Fibroblast of the aortic adventitia (primary cell): ENCODE measurements at places on chromosomes 13 and 19. TPM values are rescaled to one million over a fixed set of nuclear protein-coding genes. Genes with fewer than 3 reads are reported as not detected.

The ZNF728 gene
- total RNA-seq = not detected in 2 replicates

The TMEM150B gene
- total RNA-seq = not detected in 2 replicates

The CD70 gene
- 0.09 TPM in 1 of 2 replicates, not detected in the other for total RNA-seq

The RFPL4AL1 gene
- not detected in 2 replicates for total RNA-seq

The ZNF763 gene
- 0.27 and 3.4 TPM in 2 replicates for total RNA-seq

The METTL21C gene
- 1.8 TPM in 1 of 2 replicates, not detected in the other for total RNA-seq

The PPM1N gene
- 0.99 and 2.4 TPM in 2 replicates for total RNA-seq

GRCh38 chr13:73412933-73413332, 354.1 kb downstream of the KLF5 start:
- no peak for DNase-seq

GRCh38 chr13:113573065-113573464, 11.5 kb upstream of the TFDP1 start:
- no peak for DNase-seq

GRCh38 chr13:41496420-41497234, 39.3 kb downstream of the RGCC start:
- no peak for DNase-seq

DNA sequence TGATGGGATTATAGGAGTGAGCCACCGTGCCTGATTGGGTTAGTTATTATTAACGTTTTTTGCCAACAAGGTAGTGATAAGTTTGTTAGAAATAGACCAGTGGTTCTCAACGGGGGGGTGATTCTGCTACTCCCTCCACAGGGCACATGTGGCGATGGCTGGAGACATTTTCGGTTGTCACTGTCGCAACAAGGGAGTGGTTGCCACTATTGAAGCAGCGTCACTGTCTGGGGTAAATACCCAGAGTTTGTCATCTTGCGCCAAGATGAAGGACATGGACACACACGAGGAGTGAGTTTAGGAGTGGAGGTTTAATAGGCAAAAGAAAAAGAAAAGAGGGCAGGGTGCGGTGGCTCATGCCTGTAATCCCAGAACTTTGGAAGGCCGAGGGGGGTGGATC, 18.9 kb downstream of the ADGRE3 start:
- no peak for DNase-seq

GRCh38 chr19:34325181-34325580, 39.8 kb upstream of the GPI start:
- no peak for DNase-seq

GRCh38 chr19:45881082-45881908, 4.6 kb downstream of the IRF2BP1 start:
- DNase-seq = no peak

- DNase-seq = peak; percentile 73
Measured at GRCh38 chr13:97004096-97004876, 10.0 kb upstream of the OXGR1 start.

DNA sequence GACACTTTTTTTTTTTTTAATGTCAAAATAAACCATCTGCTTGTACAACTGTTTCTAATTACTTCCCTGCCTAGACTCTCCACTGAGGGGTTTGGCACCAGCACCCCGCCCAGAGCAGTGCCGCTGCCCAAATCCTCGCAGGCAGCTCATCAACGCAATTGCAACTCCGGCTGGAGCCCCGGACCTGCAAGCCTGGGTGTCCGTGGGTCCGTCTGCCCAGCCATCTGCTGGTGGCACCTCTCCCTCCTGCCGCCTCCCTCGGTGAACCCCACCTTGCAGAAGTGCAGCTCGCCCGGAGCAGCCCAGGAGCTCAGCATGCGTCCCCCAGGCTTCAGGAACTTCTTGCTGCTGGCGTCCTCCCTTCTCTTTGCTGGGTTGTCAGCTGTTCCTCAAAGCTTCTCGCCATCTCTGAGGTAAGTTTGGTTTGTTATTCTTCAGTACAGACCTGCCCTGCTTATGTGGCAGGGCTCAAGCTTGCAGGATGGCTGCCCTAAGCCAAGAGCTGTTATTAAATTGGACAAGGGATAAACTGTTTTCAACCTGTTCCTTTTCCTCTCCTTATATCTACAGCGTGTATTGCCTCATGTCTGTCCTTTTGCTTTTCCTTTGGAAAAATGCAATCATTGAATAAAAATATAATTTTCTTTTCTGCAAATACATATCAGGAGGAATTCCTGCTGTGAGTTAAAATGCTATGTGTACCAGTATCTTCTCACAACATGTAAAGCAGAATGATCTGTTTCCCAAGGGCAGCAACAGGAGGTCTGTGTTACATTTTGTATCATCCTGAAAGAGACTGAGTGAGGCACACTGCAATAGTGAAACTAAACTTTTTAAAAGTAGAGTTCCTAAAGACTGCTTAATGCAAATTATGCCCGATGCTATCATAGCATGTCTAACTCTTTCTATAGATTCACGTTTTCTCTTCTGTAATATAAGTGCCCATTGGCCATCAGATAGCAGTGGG, at the start of gene ITGBL1:
Gene ITGBL1, plus strand, starts transcription at position 157 of the 967 bp plus-strand sequence. Its CDS starts 159 bp downstream, at position 316.
- DNase-seq = peak; percentile 74

DNA sequence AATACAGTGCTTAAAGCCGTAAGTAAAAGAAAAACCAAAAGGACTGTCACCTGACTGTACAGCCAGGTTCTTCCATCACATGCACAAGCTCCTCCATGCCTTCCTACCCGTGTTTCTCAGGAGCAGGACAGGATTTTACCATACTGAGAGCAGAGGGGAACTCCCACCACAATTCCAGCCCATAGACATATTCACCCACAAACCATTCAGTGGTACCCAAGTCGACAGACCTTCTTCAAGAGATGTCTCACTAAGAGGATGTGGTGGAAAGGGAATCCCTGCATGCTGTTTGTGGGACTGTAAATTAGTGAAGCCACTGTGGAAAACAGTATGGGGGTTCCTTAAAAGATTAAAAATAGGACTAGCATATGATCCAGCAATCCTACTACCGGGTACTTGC, 66.9 kb upstream of the DOCK9 start:
- no peak for DNase-seq

GRCh38 chr13:111484141-111484925, 163.9 kb downstream of the TEX29 start:
- no peak for DNase-seq

DNA sequence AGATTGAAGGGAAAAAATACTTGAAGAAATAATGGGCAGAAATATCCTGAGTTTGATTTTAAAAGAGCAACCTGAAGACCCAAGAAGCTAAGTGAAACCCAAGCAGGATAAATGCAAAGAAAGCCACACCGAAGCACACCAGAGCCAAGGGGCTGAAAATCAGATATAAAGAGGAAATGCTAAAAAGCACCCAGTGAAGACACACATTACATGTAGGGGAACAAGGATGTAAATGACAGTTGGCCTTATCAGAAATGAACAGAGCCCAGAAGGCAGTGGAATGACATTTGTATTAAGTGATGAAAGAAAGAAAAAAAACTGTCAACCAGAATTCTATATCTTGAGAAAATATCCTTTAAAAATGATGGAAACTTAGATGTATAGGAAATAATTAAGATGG, 139.1 kb downstream of the SLC7A1 start:
- DNase-seq = no peak

GRCh38 chr19:1942934-1943555, 2.1 kb downstream of the CSNK1G2 start:
- no peak for DNase-seq

DNA sequence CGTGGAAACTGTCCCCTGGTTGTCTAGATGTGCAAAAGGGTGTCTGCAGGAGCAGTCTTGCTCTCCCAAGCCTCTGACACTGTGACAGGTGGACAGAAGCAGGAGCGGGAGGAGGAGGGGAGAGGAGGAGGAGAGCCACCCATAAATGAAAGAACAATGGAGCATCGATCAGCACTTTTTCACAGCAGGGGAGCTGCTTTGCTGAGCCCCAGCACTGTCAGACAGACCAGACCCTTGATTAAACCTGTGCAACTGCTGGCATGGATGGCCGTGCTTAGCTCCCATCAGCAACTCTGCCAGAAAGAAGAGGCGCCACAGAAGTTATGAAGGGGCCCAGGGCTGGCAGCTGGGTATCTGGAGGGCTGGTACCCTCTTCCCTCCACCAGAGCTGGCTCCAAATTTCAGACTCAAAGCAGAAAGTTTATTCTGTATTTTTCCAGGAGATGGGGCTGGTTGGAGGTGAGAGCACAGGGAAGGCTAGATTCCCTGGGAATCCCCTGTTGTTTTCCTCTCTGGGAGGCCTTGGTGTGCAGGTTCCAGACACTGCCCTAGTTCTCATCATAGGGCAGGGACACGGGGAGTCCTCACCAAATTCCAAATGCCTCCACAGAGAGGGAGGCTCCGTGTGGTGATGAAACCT, 1192.2 kb downstream of the UQCRFS1 start:
- DNase-seq = no peak
